CD4-positive, alpha-beta T cell treated with Interleukin-10 for 1 hour (primary cell): ENCODE measurements at places on chromosomes 7 and 10.
A peak's percentile ranks its signal among the peaks of the same experiment; 100 is the strongest.

GRCh38 chr7:46969303-46970130 lies 612.4 kb downstream of the TNS3 start:
- DNase-seq, result no peak

GRCh38 chr10:6565588-6565987 lies 14.5 kb downstream of the PRKCQ start:
- no peak for DNase-seq

DNA sequence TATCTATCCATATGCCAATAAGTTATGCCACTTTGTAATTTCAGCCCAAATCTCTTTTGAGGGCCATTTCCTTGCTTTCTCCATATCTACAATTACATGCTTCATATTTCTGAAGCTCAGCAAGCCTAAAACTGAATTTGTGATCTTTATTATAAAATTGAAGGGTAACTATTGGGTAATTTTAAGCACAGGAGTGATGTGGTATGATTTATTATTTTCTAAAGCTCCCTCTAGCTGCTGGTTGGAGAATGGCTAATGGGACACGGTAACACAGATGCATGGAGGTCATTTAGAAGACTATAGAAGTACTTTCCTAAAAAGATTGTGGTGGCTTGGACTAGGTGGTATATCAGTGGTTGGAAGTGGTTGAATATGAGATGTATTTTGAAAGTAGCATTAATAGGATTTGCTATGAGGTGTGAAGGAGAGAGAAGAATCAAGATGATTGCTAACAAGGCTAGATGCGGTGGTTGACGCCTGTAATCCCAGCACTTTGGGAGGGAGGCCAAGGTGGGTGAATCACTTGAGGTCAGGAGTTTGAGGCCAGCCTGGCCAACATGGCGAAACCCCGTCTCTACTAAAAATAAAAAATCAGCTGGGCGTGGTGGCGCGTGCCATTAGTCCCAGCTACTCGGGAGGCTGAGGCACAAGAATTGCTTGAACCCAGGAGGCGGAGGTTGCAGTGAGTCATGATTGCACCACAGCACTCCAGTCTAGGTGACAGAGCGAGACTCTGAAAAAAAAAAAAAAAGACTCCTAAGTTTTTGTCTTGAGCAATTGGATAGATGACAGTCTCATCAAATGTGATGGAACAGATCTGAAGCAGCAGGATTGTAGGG lies 13.9 kb downstream of the KLHDC10 start:
- peak; percentile 24 for DNase-seq

GRCh38 chr7:45593877-45594276 lies 19.7 kb downstream of the ADCY1 start:
- no peak for DNase-seq

DNA sequence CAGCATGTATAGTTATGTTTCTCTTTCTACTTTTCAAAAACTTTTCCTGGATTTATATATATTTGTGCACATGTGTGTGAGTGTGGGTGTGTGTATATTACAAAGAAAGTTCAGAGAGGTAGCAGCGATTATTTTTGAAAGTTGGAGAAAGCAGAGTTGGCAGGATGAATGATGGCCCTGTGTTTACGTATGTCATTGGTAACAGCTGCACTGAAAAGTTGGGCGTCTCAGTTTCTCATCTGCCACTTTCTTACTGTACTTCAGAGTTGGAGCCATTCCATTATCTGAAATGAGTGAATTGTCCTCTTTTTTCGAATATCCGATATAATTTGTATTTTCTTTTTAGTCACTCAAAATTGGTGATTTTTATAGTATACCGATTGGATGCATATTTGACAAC lies 172.2 kb downstream of the CDK14 start:
- DNase-seq, result no peak

DNA sequence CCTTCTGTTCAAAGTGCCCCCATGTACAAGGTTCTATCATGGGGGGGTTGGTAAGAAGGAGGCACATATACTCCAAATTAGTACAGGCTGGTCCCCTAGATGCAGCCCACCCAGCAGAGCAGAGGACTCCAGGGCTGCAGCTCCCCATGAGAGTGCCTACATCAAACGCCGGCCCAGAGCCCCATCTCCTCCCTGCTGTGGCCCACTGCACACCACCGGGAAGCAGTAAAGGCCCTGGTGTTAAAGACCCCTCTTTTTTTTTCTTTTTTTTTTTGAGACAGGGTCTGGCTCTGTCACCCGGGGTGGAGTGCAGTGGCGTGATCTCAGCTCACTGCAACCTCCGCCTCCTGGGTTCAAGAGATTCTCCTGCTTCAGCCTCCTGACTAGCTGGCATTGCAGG lies 47.4 kb downstream of the SH3PXD2A start:
- DNase-seq, result no peak

DNA sequence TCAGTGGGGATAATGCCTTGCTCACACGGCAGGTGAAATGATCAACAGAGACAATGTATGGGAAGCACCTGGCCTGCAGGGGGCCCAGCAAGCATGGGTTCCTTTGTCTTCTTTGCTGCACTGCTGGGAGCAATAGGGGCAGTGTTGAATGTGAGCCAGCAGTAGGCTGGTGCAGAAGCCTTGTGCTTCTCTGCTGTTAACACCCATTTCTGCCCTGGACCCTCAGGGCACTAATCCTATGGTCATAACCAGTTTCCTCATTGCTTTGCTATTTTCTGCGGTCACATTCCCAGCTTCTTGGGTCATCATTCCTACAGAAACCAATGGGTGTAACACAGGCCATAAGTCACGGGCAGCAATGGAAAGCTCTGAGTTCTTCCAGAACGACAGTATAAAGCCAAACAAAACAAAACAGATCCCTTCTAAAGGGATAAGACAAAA lies 10.9 kb upstream of the LGI1 start:
- no peak for DNase-seq

- DNase-seq, result no peak
Measured at GRCh38 chr7:121099572-121099971, 111.1 kb downstream of the CPED1 start.

- DNase-seq, result no peak
Measured at GRCh38 chr10:53403688-53404087, 631.1 kb upstream of the MBL2 start.

GRCh38 chr7:103996017-103996551 lies 6.6 kb upstream of the RELN start:
- DNase-seq, result no peak

DNA sequence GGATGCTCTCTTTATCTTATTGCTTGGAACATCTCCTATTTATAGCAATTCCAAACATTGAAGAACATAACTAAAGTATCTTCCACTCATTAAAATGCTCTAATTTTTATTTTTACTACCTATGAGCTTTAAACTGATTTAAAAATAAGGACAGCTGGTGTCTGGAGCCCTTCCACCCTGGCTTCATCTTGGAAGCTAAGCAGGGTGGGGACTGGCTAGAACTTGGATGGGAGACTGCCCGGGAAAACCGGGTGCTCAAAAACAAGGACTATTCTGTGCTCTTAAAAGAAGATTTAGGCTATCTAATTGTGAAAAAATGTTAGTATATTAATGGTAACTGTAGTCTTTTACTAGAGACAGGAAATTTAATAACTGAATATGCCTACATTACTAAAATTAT lies 69.2 kb downstream of the ARMC3 start:
- peak; percentile 20 for DNase-seq

- DNase-seq, result no peak
Measured at GRCh38 chr10:5071411-5072198, 22.6 kb upstream of the AKR1C3 start.

- no peak for DNase-seq
Measured at GRCh38 chr10:132397671-132398565, 918 bp downstream of the PWWP2B start.

DNA sequence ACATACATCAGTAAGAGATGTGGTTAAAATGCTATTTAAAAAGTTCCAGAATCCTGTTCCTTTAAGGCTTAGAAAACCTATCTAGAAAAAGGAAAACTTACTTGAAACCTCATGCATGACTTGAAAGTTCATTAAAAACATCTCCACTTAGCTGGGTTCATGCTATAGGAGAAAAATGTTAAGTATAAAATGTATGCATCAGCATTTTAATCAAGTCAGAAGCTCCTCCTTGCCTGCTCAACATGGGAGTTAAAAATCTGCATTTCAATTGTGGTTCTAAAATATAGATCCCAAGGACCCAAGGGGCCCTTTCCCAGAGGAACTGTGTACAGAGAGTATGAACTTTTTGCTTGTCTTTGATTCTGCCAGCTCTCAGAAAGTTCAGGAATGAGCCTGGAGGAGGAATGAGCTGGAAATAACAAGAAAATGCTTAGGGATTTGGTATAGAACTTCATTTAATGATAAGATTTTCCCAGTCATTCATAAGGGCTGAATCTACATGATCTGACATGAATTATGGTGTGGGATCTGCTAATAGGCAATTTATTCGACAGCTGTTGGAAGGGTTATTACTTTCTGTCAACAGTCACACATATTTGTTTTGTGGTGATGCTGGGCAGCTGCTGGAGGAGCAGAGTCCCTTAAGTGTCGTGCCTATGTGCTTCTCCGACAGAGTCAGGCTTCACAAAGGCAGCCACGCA lies 85.6 kb upstream of the MTPN start:
- no peak for DNase-seq

GRCh38 chr7:95095259-95095965 lies 188.0 kb downstream of the PPP1R9A start:
- no peak for DNase-seq

GRCh38 chr10:86840498-86840897 lies 84.1 kb downstream of the BMPR1A start:
- no peak for DNase-seq

GRCh38 chr10:14660831-14661230 lies 113.9 kb downstream of the FAM107B start:
- no peak for DNase-seq

DNA sequence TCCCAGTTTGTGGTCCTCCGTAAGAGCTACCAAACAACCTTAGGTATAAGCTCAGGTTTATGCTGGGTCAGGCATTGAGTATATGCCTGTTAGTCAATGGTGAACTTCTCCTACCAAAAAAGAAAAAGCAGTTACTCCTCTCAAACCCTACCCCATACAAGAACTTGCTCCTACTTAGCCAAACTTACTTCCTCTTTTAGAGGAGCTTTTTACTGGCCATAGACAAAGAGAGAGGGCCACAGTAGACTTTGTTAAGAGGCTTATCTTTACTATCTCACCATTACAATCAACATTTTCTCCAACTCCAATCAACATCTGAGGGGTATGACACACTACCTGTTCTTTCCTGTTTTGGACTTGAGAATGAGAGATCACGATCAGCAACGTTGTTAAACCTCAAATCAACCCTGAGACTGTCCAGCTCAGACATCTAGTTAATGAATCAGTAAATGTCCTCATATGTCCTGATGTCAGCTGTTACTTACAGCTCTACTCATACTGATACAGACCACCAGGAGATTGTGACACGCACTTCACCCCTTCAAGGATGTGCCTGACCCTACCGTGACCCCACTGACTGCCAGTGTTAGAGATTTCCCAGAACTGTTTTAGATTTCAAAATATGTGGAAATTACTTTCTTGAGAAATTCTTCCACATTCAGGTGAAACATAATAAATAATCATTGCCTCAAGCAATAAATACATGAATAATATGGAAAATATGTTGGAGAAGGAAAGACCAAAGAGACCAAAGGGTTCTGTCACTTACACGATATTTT lies 18.4 kb upstream of the CCDC71L start:
- no peak for DNase-seq

DNA sequence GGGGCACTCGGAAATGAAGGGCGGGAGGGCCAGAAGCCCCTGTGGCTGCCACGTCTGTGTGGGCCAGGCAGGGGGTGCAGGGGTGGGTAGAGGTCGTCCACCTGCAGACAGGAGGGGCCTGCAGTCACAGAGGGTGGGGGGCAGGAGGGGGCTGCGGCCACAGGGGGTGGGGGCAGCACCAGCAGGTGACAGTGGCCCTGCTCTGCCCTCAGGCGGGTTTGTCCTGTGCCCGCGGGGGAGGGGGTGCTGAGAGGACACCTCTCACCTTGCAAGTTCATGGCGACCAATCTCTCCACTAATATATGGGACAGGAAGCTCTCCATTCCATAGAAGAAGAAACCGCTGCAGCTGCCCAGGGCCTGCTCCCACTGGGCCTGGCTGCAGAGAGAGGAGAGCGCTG lies 26.6 kb upstream of the NKX6-2 start:
- DNase-seq, result no peak

DNA sequence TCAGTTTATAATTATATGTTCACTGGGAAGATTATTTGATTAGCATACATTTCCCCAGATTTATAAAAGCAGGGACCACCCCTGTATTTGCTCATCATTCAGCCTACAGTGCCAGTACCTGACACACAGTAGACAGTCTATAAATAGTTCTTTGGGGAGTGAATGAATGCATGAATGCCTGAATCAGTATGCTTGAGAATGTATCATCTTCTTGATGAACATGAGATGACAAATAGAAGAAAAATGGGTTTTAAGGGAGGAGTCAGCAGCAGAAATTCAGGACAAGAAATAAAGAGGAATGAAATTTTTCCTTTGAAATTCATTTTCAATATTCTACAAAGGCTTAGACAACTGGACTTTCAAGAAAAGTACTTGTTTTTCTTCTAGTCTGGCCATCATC lies 295.8 kb upstream of the LRRTM3 start:
- DNase-seq, result no peak

GRCh38 chr10:85317827-85318226 lies 989.4 kb downstream of the CCSER2 start:
- DNase-seq, result no peak

- no peak for DNase-seq
Measured at GRCh38 chr7:118259115-118259514, 34.6 kb downstream of the ANKRD7 start.

- no peak for DNase-seq
Measured at GRCh38 chr10:89979726-89980125, 278.3 kb downstream of the KIF20B start.

- DNase-seq, result no peak
Measured at GRCh38 chr10:119368991-119369869, 161.9 kb downstream of the GRK5 start.

- no peak for DNase-seq
Measured at GRCh38 chr10:104300002-104300735, 31.2 kb downstream of the GSTO2 start.

GRCh38 chr10:51171946-51172345 lies 97.7 kb downstream of the PRKG1 start:
- DNase-seq, result no peak

DNA sequence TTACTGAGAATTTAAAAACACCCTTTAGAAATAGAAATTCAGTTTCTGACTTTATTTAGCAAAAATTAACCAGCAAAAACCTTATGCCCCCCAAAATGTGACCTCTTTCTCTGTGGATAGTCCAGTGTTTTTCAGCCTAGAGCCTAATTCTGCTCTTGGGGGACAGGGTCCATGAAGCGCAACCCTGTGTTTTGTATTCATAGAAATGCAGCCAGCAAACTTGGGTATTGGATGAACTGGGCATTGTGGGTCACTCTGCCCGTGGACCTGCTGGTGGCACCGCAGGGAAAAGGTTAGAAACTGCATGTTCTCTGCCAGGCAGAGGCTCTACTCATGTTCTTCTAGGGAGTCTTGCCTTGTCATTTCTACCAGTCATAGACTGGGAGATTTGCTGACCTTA lies 787.4 kb upstream of the C7orf33 start:
- DNase-seq, result no peak

DNA sequence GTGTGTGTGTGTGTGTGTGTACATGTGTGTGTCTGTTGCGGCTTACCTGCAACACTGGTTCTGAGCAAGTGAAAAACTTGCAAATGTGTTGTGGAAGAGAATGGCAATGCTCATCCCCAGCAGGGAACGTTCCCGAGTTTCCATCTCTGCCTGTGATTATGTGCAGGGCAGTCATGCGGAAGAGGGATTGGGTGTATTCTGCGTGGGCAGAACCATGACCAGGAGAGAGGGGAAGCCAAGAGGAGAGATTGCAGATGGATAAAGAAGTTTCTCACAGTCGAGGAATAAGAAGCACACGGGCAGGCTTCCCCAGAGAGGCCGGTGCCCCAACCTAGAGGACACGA lies 99.9 kb downstream of the CTBP2 start:
- DNase-seq, result no peak

- DNase-seq, result no peak
Measured at GRCh38 chr7:106262221-106262881, 22.4 kb downstream of the NAMPT start.
